Cortex of kidney (tissue), 1 donor: ENCODE measurements at places on chromosomes 6 and 20.

DNA sequence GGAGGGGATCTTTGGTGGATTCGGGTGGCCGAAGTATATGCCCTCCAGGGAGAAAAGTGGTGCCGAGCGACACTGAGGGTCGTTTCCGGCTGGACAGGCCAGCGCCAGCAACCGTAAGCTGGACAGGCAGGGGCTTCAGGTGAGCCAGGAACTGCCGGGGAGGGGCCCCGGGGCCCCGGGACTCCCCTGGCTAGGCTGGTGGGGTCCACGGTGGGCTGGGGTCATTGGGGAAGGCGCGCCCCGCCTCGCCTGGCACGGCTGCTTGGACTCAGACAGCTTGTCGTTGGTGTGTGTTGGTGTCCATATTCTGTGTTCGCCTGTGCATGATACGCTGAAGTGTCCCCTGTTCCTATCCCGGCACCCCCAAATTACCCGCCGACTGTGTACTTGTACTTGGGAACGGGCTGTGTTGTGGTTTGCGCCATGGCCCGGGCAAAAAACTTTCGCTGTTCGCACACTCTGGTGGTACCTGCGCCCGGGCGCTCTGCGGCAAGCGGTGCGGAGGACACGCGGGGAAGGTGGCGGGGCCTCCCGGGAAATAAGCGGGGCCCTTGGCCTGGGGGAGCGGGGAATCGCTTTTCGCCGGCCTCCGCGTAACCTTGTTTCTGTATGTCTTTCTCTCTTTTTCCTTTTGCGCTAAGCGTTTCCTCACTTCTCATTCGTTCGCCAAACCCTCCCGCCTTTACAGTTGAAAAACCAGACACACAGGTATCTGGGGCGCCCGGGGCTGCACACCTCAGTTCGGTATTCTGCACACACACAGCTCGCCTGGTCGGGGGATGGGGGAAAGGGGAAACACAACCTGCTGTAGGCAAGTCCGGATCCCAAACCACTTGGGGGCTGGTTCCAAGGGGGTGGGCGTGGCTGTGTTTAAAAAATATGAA, 3.2 kb downstream of the GNAS start:
- no peak for DNase-seq

- no peak for DNase-seq
These were observed 22.6 kb upstream of the DSN1 start for GRCh38 chr20:36796117-36796516.

DNA sequence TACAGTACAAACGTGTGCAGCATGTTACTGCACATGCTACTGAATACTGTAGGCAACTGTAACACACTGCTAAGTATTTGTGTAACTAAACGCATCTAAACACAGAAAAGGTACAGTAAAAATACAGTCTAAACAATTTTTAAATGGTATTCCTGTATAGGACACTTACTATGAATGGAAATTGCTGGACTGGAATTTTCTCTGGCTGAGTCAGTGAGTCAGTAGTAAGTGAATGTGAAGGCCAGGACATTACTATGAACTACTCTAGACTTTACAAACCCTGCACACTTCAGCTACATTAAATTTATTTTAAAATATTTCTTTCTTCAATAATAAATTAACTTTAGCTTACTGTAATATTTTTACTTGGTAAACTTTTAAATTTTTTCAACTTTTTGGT, 225.0 kb upstream of the TENT5A start:
- DNase-seq: no peak

GRCh38 chr6:161906571-161906970, 632.7 kb upstream of the AGPAT4 start:
- DNase-seq: no peak

GRCh38 chr6:36727505-36728021, 29.9 kb downstream of the RAB44 start:
- no peak for DNase-seq

- DNase-seq: no peak
These were observed 195.5 kb downstream of the EYA4 start for GRCh38 chr6:133436652-133437051.

DNA sequence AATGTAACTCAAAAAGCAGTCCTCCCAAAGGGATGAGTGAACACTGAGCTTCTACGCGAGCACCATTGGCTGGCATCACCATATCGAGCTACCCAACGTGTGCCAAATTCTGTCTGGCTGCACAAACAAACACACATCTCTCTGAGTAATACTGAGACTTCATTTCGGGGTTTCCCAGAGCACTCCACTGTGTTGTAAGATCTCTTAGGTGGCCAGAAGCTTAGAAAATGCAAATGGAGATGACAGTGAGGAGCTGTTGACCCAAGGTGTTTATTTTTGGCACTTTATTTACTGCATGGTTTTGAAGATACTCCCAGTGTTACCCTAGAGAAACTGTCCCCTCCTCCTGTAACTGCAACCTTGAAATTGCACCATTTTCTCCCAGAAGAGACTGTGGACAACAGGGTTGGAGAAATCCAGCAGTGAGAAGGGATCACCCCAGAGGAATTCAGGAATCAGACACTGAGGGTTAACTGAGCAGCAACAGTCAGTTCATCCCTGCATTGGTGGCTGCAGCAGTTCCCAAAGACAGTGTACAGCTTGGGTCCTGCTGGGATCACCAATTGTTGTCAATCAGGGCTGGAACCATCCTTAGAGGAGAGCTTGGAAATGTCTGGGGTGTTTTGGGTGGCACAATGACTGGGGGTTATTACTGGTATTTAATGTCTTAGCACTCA, 1.0 kb upstream of the RIPOR2 start:
- no peak for DNase-seq

DNA sequence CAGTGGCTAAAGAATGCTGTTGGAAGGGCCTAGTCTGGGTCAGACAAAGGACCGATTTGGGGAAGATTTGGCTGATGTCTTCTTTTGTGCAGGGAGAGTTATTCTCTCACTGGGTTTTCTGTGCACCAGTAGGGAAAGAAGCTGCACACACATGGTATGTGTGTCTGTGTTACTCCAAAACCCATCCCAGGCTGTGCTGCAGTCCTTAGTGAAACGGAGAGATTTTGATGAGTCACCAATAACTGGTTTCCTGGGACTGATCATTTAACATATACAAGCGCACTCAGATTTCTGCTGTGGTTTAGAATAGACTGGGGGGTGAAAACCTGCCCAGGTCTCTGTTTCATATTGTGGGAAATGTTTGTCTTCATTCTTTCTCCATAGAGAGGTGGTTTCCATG, 1049.8 kb downstream of the KIF16B start:
- no peak for DNase-seq

DNA sequence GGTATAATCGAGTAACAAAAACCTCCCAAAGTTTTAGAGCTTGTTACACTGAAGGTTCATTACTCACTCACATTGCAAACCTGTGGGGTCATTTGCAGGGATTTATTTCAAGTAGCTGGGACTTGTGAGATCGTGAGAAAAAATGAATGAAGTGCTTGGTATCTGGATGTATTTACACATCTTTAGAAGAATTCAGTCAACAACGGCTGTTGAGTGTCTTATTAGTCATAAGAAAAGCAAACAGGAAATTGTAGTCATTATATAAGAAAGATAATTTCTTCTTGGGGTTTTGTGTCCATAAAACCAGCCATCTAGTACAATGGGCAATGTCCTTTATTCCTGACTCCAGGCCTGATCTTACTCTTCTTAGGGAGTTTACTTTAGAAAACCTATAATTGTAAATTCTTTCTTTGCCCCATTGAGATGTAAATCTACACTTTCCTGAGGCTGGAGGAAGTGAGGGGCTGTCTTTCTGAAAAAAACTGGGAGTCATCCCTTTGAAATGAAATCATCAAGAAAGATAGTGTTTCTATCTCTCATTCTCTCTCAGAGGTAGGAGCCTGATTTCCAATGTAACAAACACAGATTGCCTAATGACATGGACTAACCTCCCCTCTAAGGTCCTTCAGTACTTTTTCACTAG, 202.5 kb upstream of the ASCC3 start:
- no peak for DNase-seq

DNA sequence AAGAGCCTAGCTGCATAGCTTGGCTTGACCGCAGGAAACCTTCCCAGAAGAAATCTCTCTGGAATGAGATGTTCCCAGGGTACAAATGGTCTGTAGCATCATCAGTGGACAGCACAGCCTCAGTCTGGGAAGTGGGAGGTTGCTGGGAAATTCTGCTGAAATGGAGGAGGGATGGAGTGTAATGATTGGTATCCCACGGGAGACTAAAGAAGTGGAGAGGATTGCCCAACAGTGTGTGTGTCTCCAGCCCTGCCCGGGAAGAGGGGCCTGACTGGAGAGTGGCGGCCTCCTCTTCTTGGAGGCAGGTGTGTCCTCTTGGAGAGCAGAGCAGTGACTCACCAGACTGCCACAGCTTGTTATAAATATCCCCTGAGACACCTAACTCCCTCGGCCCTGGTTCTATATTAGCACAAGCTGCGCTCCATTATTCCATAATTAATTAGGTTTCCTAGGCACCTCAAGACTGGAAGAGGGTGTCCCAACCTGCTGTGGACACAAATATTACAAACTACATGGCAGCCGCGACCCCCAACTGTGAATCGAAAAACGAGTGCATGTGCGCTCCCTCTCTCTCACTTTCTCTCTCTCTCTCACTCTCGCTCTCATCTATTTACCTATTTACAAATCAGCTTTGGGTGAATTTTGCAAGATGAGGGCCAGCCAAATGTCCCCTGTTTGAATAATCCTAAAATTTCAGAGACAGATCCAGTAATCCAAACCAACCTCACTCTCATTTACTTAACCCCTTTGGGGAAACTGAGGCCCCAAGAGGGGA, 68.8 kb downstream of the FGD2 start:
- no peak for DNase-seq

DNA sequence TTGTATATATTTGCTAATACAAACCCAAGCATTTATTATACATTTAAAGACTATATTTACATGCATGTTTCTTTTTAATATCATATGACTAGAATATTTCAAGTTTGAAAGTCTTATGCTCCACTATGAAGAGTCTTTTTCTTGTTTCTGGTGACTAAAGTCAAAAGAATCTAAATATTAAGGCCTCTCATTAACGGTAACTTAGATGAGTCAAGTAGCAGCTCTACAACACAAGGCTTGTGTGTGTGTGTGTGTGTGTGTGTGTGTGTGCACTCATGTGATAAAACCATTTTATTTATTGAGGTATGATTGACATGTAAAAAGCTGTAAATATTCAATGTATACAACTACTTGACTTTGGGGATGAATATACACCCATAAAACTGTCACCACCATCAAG, 275.6 kb downstream of the TFAP2B start:
- DNase-seq: no peak

- no peak for DNase-seq
These were observed 11.5 kb upstream of the PROKR2 start for GRCh38 chr20:5328268-5328667.

- DNase-seq: no peak
These were observed 551 bp downstream of the SYNCRIP start for GRCh38 chr6:85641897-85642773.

- DNase-seq: no peak
These were observed 26.8 kb upstream of the SLC9A8 start for GRCh38 chr20:49785852-49786175.

GRCh38 chr20:47427746-47428145, 71.2 kb upstream of the ZMYND8 start:
- no peak for DNase-seq

- DNase-seq: no peak
These were observed 14.5 kb downstream of the CSNK2A1 start for GRCh38 chr20:528923-529604.

DNA sequence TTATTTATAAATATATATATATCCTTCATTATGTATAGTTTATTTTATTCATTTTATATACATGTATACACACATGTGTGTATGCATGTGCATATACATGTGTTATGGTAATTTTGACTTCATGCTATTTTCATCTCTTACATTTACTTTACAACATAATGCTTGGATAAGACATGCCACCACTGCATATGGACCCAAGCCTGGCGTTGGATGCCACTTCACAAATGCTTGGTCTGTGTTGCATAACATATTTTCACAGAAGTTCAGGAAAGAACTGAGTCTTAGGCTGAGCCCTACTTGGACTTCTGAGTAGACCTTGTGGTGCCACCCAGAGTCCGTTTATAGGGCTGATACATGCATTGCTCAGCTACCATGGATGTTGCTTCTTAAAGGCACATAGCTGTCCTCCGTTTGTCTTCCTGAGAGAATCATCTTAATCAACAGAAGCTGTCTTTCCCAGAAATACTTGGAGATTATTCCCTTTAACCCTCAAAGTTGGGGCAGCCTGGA, 337.8 kb downstream of the BTBD3 start:
- no peak for DNase-seq

- DNase-seq: no peak
These were observed 1.4 kb downstream of the CUL9 start for GRCh38 chr6:43183441-43183840.

- no peak for DNase-seq
These were observed 3.4 kb downstream of the TREM2 start for GRCh38 chr6:41159415-41160082.

- DNase-seq: no peak
These were observed 35.4 kb downstream of the FYN start for GRCh38 chr6:111837641-111838500.

DNA sequence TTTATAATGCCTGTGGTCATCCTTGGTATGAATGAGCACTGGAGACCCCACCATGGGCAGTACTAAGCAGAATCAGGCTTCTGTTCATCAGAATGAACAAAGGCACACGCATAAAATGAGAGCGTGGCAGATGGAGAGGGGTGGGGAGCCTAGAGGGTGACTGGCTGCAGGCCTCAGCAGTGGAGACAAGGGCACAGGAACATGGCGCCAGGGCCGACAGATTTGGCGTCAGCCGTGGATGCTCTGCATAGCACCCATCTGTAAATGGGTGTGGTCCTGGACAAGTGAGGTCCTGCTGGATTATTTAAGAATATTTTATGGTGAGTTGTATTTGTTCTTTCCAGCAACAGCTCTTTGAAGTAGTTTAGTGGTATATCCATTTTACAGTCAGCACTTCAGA, 33.1 kb downstream of the E2F3 start:
- no peak for DNase-seq

- no peak for DNase-seq
These were observed 220.2 kb downstream of the ATXN1 start for GRCh38 chr6:16540804-16541752.

DNA sequence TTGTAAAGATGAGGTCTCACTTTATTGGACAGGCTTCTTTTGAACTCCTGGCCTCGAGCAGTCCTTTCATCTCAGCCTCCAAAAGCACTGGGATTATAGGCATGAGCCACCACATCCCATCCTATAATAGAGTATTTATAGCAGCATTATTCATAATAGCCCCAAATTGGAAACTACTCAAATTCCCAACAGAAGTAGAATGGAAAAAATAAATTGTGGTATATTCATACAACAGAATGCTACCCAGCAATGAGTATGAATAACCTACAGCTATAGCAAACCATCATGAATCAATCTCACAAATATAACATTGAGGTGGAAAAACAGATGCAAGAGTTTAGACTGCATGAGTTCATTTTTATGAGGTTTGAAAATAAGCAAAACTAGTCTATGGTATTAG, 84.8 kb upstream of the BTBD3 start:
- no peak for DNase-seq

DNA sequence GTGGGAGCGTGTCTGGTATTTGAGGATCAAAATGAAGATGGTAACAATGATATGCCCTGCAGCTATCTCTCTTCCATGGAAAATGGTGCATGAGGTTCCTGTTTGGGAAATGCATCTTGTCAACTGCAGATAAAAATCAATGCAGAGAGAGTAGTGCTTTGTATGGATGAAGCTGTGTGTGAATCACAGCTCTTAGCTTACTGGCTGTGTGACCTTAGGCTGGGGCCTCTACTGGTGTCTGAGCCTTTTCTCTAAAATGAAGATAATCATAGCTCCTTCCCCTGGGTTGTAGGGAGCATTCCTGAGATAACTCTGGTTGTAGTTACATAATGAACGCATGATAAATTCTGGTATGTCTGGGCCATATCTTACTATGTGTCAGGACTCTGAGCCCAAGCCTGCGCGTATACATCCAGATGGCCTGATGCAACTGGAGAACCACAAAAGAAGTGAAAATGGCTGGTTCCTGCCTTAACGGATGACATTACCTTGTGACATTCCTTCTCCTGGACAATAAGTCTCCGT, 19.6 kb downstream of the ANGPT4 start:
- no peak for DNase-seq
